ENCODE measurements at places on chromosomes 6 and 20.

GRCh38 chr6:148250975-148251685 lies 91.5 kb upstream of the SASH1 start:
- no peak for DNase-seq

GRCh38 chr6:53852805-53853204 lies 58.0 kb downstream of the LRRC1 start:
- DNase-seq, result no peak

DNA sequence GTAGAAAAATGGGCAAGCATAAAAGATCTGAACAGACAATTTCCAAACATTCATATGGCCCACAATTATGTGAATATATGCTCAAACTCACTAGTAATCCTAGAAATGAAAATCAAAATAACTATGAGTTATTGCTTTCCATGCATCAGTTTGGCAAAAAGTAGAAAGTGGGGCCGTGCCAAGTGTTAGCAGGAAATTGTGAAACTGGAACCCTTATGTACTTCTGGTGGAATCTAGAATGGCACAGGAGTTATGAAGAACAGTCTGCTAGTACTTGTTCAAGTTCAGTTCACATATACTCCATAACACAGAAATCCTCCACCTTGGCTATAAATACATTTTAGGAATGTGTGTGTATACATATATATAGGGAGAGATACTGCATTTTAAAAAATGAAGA lies 89.8 kb downstream of the EYA2 start:
- no peak for DNase-seq

DNA sequence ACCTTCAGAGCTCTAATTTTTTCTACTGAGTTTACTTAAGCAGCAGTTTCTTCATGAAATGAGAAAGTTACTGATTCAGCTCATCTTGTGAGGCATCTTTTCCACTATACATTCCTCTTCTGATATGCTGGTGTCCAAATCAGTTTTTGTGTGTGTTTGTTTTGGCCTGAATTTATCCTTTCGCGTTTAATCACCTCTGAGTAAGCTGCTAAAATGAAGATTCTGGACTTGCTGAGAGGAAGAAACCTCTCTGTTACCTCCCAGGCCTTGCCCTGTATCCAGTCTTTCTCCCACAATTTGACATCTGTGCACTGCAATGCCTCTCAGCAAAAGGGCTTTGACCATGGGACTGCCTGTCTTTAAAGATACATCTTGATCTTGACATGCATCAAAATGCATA lies 536.2 kb upstream of the NRSN1 start:
- DNase-seq, result no peak

- DNase-seq, result no peak
Measured at GRCh38 chr6:108969776-108970175, 121.6 kb downstream of the ARMC2 start.

- no peak for DNase-seq
Measured at GRCh38 chr6:93624408-93624807, 205.0 kb upstream of the EPHA7 start.

GRCh38 chr6:156485150-156485549 lies 292.0 kb upstream of the ARID1B start:
- no peak for DNase-seq

DNA sequence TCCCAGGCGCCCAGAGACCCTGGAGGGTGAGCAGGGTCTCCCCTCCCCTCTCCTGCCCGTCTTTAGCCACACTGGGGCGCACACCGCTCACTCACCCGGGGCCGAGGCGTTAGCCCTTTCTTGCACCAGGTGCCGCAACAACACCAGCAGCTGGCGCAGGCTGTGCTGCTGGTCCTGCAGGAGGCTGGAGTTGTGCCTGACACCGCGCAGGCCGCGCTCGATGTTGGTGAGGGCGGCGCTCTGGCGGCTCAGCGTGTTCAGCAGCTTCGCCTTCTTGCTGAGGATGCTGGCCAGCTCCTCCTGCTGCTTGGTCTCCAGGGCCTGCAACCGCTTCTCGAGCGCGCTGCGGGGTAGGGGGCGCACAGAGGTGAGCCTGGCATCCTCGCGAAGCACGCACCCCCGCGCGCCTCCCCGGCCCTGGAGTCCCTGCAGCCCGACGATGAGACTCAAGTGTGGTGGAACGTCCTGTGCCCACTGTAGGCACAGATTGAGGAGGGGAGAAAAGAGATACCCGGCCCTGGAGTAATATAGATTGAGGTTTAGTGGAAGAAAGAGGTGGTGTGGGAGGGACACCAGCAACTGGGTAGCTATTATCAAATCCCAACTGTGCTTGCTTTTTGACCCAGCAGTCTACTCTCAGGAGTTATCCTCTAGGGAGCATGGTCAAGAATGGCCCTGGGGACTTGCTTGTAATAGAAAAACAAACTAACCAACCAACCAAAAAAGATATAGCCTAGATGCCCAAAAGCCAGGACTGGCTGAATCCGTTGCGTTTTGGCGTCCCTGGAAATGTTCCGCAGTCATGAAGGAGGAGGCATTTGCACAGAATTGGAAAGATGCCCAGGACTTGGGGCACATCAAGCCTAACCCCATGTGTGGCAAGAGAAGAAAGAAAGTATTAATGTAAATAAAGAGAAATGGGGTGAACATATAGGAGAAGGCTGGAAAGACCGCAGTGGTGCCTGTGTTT lies 30.9 kb downstream of the ANGPT4 start:
- DNase-seq, result no peak

GRCh38 chr20:63767886-63768285 lies 28.3 kb downstream of the SLC2A4RG start:
- DNase-seq, result no peak

GRCh38 chr6:100573166-100573565 lies 108.4 kb upstream of the SIM1 start:
- DNase-seq, result no peak

DNA sequence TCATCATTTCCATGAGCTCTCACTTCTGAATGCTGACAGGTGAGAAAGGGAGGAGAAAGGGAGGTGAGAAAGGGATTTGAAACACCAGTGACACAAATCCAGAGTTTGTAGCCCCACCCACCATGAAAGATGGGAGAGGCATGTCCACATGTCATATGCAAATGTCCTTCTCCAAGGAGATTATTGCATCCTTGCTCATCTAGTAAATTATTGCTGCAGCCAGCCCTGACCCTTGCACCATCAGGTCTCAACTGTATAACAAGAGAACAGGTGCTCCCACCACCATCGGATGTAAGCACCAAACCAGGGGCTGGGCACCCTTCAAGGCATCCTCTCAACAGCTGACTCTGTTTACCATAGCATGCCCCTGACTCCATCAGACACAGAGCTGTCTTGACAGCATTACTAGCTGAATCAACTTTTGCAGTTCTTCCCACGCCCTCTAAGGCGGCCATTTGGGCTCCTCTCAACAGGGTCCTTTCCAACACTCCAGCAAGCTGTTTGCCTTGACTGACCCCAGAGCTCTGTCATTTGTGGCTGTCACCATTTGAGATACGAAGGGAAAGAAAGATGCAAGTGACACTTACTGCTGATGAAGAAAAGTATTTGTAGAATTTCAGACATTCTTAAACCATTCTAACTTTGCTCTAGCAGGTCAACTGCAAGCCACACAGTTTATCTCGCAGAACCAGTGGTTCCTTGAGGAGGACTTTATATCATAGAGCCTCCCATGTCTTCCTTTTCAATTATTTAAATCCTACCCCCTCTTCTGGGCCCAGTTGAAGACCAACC lies 14.2 kb downstream of the GFOD1 start:
- DNase-seq, result no peak

- DNase-seq, result no peak
Measured at GRCh38 chr6:155968921-155969320, 513.3 kb upstream of the NOX3 start.

GRCh38 chr20:24027229-24027628 lies 38.6 kb upstream of the GGTLC1 start:
- peak; percentile 54 for DNase-seq

- DNase-seq, result no peak
Measured at GRCh38 chr6:83514866-83515466, 2.6 kb downstream of the PRSS35 start.

DNA sequence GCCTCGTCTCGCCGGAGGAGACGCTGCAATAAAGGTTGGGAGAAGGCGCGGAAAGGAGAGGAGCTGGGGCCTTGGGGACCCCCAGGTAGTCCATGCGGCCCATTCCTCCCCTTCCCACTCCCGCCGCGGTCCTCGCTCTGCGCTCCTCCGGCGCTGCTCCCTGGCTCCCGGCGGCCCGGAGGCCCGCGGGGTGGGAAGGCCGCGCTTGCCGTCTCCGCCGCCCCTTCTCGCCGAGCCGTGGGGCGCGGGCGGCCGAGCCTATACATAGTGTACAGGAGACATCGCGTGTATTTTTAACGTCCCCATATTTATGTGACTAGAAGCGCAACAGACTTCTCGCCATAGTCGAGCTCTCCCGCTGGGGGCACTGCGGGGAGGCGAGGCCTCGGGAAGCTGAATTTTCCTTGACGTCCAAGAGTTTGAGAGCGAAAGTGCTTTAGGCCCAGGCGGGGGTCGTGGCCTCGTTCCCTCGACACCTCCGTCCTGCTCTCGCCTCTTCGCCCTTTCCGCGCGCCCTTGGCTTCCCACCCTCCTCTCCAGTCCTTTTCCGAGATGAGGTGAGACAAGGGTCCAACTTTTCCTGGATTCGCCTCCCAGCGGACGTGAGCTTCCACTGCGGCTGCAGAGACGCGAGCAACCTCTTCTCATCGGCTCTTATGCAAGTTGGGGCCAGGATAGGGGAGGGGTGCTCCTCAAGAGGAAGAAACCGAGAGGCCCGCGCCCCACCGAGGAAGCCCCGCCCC lies 29.0 kb downstream of the SLC12A5 start:
- DNase-seq, result no peak

DNA sequence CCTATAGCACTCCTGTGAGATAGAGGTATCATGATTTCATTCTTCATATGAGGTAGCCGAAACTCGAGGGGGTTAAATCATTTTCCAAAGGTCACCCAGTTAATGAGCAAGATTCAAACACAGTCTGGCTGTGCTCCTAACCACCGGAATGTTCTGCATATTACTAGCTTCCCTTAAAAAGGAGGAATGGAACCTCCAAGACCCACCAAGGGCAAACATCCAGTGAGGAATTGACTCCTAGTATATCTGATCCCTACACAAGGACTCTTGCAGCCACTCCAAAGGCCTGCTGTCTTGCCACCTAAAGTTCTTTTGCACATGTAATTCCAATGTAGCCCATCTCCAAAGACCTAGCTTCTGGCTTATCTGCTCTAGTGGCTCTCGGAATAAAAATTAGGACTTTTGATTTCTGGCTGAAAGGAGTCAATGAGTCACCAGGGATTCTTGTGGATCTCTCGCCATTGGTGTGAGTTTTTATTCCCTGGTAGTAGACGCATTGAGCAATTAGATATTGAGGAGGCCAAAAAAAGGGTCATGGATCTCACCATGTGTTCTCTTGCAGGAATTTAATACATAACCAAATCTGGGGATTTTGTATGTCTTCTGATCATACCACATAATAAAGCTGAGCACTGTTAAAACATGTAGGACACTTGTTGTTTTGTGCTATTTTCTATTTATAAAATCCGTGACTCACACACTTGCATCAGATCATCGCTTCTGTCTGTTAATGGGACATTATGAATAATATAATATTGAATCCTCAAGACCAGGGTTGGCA lies 9.1 kb downstream of the BCAS1 start:
- no peak for DNase-seq

- DNase-seq, result no peak
Measured at GRCh38 chr20:18919996-18920395, 106.4 kb downstream of the SCP2D1 start.

DNA sequence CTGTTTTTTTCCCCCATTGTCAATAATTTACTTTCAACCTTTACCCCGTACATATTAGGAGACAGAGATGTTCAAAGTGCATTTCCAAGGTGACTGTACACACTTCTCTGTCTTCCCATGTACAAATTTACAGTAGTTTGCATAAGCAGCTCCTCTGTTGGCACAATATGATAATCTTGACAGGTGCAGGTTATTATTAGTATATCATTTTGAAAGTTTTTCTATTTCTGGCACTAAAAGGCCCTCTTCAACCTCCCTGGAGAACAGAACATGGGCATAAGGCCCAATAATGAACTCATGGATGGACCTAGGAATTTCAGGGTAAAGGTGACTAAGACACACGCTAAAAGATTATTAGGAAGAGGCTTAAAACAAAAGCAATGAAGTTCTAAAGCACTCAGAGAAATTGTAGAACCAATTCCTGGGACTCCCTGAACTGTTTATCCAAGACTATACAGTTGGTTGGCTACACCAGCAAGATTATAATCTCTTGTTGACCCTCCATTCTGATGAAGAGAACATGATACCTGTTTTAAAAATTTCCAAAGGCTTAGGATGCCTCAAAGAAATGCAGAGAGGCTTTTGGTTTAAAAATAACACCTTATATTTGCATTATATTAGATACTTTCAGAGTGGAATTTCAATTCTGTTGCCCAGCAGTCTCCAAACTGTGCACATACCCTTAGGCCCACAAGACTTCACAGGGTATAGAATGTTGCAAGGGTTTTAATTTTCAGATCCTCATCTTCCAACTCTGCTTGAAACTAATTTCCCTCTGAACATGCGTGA lies 1.1 kb downstream of the AIG1 start:
- DNase-seq, result no peak

- DNase-seq, result no peak
Measured at GRCh38 chr6:400815-401214, 9.3 kb downstream of the IRF4 start.

- no peak for DNase-seq
Measured at GRCh38 chr6:43779852-43780236, 9.8 kb downstream of the VEGFA start.

DNA sequence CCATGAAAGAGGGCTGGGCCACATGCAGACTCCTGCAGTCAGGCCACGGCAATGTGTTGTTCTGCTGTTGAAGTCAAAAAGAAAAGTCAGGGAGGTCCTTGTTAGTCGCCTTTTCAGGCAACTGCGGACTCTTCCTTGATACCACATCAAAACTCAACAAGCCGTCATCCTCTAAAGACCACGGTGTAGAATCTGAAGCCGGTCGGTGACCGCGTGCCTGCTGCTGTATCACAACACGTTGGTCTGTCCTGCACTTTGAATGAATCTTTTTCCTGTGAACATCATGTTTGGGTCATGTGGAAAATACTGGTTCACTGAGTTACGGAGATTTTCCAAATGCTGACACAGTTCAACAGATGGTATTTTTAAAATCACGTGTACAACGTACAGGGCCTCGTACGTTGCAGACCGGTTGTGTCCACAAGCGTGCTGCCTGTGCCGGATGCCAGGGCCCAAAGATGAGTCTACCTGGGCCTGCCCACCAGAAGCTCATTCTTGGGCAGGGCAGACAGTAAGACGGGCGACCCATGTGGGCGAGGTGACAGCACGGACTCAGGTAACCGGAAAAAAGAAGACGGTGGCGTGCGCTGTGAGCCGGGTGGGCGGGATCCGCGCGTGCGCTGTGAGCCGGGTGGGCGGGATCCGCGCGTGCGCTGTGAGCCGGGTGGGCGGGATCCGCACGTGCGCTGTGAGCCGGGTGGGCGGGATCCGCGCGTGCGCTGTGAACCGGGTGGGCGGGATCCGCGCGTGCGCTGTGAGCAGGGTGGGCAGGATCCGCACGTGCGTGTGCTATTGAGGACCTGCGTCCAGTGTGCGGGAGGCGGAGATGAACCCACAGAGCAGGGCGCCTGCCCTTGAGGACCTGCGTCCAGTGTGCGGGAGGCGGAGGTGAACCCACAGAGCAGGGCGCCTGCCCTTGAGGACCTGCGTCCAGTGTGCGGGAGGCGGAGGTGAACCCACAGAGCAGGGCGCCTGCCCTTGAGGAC lies 114.5 kb downstream of the FAM120B start:
- DNase-seq, result no peak

Measured in activated T-cell treated with anti-CD3 and anti-CD28 coated beads for 4 hours (primary cell).